ENCODE measurements at places on chromosomes 11 and 22.

- DNase-seq, result no peak
Measured at GRCh38 chr22:21682385-21683175, 16.8 kb downstream of the PPIL2 start.

GRCh38 chr11:45501392-45502225 lies 163.8 kb downstream of the CHST1 start:
- no peak for DNase-seq

- DNase-seq, result no peak
Measured at GRCh38 chr11:20712912-20713311, 43.5 kb downstream of the NELL1 start.

DNA sequence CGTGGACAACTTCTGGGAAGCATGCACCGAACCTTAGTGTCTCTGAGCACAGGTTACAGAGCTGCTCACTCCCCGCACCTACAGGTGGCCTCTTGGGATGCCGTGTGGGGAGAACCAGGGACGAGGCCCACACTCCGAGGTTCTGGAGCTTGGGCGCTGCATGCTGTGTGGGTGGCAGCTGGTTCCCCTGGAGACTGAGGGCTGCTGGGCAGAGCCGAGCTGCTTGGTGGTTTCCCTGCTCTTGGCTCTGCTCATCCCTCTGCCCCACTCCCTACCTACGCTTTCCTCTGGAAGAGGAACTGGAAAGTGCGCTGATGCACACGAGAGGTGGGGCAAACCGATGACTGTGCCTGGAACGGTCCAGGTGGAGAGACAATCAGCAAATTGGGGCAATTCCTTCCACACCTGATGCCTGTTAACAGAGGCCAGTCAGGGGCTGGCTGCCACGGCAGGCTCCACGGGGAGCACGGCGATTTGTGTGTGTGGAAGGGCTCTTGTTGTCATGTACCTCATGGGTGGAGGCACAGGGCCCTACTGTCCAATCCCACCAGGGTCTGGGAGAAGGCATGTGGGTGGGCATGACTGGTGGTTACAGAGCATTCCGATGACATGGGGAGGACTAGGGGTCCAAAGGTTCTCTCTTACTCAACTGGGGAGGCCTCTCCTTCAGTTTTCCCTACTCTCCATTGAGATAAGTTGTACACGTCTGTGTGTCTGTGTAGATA lies 60.9 kb downstream of the ST14 start:
- no peak for DNase-seq

- DNase-seq, result no peak
Measured at GRCh38 chr22:38029901-38030300, 27.3 kb upstream of the PICK1 start.

DNA sequence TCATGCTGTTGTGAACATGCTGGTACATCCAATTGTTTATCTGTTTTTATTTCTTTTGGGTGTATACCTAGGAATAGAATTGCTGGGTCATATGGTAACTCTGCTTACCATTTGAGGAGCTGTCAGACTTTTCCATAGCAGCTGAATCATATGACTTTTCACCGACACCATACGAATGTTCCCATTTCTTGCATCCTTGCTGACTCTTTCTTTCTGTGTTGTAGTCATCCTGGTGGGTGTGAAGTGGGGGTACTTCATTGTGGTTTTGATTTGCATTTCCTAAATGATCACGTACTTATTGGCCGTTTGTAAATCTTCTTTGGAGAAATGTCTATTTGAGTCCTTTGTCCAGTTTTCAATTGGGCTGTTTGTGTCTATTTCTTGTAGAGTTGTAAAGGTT lies 26.5 kb downstream of the ATXN10 start:
- no peak for DNase-seq

DNA sequence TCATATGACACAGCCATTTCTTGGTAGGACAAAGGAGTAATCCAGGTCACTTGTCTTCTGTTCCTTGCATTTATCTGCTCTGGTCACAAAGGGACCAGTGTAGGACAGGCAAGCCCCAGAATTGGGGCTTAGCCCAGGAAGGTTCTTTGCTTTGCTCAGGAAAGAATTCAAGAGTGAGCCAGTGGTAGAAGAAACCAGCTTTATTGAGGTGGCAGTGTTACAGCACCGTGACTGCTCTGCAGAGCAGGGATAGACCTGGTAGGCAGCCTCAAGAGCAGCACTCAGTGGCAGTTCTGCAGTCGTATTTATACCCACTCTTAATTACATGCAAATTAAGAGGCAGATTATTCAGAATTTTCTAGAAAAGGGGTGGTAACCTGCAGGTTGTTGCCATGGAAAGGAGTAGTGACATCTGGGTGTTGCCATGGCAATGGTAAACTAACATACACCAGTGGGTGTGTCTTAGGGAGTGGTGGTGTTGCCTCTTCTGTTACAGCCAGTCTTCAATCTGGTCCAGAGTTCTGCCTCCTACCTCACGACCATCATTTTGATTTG lies 84.9 kb upstream of the RAB1B start:
- no peak for DNase-seq
